ENCODE measurements at places on chromosomes 2 and 18.

DNA sequence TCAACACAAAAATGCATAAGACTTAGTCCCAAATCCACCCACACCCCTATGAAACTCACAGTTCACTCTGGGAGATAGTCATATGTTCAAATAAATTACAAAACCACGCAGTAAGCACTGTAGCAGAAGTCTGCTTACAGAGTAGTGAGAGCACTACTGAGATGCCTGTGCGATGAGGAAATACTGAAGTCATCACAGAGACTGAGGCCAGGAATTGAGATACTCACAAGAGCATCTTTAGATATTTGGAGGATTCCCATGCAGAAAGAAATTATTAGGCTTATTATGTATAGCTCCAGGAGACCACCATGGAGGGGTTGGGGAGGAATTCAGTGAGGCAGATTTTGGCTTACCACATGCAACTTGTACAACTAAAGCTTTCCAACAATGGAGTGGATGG, 82.3 kb downstream of the ANTXR1 start:
- no peak for DNase-seq

DNA sequence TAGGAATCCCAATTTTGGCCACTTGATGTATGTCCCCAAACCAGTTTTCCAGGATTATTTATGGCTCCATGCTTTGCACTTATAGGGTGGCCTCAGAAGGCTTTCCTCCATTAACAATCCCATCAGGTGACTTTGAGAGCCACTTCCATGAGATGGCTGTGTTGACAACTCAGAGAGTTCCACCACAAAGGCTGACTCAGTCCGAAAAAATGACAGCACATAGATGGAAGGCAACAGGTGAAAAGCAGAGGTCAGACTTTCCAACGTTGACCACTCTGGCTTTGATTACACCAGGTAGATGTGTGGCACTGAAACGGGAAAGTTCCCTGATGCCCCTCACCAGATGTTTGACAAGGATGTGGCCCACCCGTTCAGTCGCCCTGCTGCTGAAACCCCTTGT, 431.4 kb upstream of the TNP1 start:
- no peak for DNase-seq

DNA sequence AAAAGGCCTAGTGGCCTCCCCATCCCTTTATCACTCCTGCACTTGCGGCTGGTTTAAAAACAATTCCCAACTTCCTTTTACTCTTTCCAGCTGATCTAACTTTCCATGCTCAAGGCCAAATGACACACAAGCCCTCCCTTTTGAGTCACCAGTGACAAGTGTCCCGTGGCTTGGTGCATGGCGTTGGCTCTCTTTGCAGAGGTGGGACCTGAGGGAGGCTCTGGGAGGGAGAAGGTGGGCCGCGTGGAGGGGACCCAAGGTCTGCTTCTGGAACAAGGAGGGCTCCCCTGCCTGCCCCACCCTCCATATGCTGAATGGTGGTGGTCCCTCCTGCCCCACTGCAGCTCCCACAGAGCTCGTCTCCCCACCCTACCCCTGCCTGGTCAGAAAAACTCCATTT, 30.8 kb upstream of the HPCAL1 start:
- DNase-seq, result no peak

DNA sequence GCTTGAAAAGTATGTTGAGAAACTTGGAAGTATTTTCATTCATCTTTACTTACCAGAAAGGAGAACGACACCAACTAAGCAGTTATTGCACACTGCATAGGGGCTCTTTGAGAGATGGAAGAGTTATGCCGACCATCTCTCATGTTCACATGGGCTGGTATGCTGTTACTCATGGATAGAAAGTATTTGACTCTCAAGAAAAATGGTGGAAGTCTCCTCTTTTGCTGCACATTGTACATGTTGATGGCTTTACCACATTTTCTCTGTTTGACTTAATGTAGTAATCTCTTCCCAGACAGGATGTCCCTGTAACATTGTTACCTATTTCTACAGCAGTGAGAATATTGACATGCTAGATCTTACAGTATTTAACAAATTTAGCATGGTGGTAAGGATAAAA, 23.2 kb downstream of the CAB39 start:
- no peak for DNase-seq

DNA sequence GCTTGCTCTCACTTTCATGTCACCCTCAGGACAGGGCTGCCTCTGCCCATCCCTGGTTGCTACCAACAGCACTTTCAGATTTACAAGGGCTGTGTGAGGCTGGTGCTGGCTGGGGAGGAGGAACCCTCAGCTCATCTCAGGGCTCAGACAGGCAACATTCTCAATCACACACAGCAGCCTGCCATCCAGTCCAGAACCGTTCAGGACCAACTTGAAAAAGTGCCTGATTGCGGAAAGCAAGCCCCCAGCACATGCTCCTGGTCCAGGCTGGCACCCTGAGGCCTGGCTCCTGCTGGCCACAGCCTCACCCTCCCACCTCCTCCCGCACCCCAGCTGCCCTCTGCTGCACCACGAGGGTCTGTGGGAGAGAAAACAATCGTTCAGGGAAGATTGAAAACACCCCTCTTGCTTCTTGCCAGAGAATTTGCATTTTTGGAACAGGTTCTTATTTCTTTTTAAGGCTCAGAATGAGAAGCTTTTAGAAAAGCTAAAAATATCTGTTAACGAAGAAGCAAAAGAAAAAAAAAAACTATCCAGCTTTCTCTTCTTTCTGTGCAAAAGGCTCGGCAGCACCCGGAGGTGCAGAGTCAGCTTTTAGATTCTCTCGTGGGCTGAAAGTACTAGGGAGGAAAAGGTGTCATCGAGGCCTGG, 403.8 kb upstream of the ID2 start:
- DNase-seq, result no peak

DNA sequence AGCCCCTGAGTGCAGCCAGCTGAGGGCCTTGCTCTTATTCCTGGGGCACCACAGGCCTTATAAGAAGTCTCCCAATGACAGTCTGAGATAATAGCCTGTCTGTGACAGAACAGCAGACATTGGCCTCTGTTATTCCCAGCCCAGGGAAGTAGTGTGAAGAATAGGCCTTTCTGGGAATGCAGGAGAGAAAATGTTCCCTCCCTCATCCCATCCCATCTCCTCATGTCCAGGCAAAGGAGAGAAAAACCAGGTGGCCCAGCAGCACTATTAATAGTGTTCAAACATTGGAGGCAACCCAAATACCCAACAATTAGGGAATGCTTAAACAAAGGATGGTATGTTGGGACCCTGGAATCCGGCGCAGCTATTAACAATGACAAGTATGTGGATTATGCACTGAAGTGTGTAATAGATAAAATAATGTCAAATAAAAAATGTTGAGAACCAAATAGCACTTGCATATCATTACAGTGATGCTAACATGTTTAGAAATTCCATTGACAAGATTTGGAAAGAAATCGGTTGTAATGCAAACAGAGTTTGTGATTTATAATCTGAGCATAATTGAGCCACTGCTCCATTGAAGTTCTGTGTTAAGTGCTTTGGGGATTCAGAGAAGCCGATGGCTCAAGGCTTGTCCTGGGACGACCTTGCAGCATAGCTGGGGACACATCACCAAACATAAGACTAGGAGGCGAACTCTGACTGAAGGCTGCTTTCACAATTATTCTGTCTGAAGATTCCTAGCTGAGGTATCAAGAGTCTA, 69.3 kb downstream of the LBH start:
- no peak for DNase-seq

- no peak for DNase-seq
These were observed 556 bp downstream of the CYRIA start for GRCh38 chr2:16664809-16665747.

Data from stimulated activated CD8-positive, alpha-beta memory T cell treated with anti-CD3 and anti-CD28 coated beads, Interleukin-4, amount 100 ng/mL, for 24 hours (primary cell).